ENCODE measurements at places on chromosomes 2 and 18. TPM values are rescaled to one million over a fixed set of nuclear protein-coding genes. Genes with fewer than 3 reads are reported as not detected.

COL5A2 gene
- 0.85 TPM for total RNA-seq

PXDN gene
- total RNA-seq, result not detected

ACMSD gene
- not detected for total RNA-seq

PUM2 gene
- total RNA-seq, result 122 TPM

KANSL3 gene
- 39.4 TPM for total RNA-seq

CHRND gene
- total RNA-seq, result not detected

HOXD1 gene
- total RNA-seq, result not detected

- no peak overlapping the region for H3K27ac ChIP-seq
- H3K36me3 ChIP-seq, result no peaks in the 10 kb centered on the region
- no peaks in the 10 kb centered on the region for H3K27me3 ChIP-seq
Observed at GRCh38 chr2:192700934-192701333, 506.2 kb upstream of the TMEFF2 start.

DNA sequence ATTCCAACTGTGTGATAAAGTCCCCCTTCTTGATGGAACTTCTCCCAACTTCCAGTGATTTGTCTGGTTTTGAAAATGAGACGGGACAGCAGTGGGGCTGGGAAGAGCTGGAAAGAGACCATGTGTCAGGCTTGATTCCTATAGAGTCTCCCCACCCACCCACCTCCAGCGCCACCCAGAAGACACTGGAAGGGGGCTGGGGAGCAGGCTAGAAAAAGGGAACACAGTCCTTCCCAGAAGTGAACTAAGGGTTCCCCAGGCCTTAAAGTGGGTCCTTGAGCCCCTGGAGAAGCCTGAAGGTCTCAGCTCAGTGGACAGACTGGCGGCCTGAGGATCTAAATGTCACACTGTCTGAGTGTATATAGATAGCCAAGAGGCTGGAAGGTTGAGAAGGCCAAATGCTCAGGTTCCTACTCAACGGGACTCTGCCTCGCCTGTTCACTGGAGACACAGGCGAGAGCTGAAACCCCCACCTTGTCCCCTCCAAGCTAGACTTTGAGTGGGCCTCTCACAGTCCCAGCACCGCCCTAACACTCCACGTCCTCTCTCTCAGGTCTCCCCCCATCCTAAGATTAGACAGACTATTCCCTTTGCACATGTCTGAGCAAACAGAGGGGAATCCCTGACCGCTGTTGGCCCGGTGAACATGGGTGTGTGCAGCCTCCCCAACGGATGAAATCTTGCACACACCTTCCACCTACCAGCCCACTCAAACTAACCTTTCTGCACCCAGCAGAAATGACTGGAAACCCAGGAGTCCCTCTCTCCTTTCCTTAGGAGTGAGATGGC is 1.6 kb downstream of the PKDCC start:
- no peak overlapping the region for H3K4me3 ChIP-seq
- no peaks in the 10 kb centered on the region for H3K36me3 ChIP-seq
- H3K27ac ChIP-seq, result no peak overlapping the region
- peaks cover 47% of the 10 kb centered on the region for H3K27me3 ChIP-seq
- peaks cover 10% of the 10 kb centered on the region for H3K4me1 ChIP-seq
- DNase-seq, result no peak

DNA sequence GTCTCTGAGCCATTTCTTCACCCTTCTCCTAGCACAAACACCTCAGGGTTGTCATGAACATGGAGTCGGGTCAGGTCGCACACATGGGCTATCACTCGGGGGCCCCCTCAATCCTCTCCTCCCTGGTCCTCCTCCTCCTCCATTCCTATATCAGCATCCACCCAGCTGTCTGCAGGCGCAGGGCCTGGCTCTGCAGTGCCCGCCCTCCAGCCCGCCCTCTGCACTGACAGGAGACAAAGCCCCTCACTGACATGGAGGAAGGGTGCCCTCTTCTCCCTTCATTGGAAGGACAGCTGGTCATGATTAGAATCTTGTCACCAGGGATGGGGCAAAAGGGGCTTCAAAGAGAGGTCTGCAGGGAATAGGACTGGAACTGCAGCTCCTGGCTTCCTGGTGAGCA is 21.7 kb downstream of the HS1BP3 start:
- H3K27me3 ChIP-seq, result no peaks in the 10 kb centered on the region
- H3K27ac ChIP-seq, result no peak overlapping the region
- H3K4me1 ChIP-seq, result no peaks in the 10 kb centered on the region
- no peak for DNase-seq
- no peak overlapping the region for H3K4me3 ChIP-seq

- no peaks in the 10 kb centered on the region for H3K36me3 ChIP-seq
- DNase-seq, result no peak
- H3K27ac ChIP-seq, result no peak overlapping the region
- H3K27me3 ChIP-seq, result peaks cover 3% of the 10 kb centered on the region
- no peaks in the 10 kb centered on the region for H3K4me1 ChIP-seq
Observed at GRCh38 chr2:37526323-37526722, 145.1 kb downstream of the CDC42EP3 start.

- peaks cover 2% of the 10 kb centered on the region for H3K36me3 ChIP-seq
- peak within 1 kb of the TSS; percentile 62 for H3K4me3 ChIP-seq
- DNase-seq, result peak; percentile 47
- no peak within 1 kb of the TSS for H3K27ac ChIP-seq
Observed at GRCh38 chr2:66434679-66435548, at the start of gene MEIS1. Gene MEIS1 (plus strand): TSS chr2:66435125. CDS start chr2:66435857, 732 bp downstream.

GRCh38 chr2:151379169-151379568 is 21.8 kb downstream of the TNFAIP6 start:
- no peak overlapping the region for H3K27ac ChIP-seq
- no peak overlapping the region for H3K4me3 ChIP-seq
- no peak for DNase-seq
- no peaks in the 10 kb centered on the region for H3K27me3 ChIP-seq

GRCh38 chr2:2020897-2021296 is 276.6 kb upstream of the PXDN start:
- no peak for DNase-seq
- H3K36me3 ChIP-seq, result no peaks in the 10 kb centered on the region
- H3K27ac ChIP-seq, result no peak overlapping the region
- no peaks in the 10 kb centered on the region for H3K4me1 ChIP-seq
- no peak overlapping the region for H3K4me3 ChIP-seq

GRCh38 chr2:122255924-122256323 is 500.5 kb downstream of the TSN start:
- no peak for DNase-seq
- H3K36me3 ChIP-seq, result no peaks in the 10 kb centered on the region
- no peak overlapping the region for H3K4me3 ChIP-seq
- H3K27me3 ChIP-seq, result no peaks in the 10 kb centered on the region

DNA sequence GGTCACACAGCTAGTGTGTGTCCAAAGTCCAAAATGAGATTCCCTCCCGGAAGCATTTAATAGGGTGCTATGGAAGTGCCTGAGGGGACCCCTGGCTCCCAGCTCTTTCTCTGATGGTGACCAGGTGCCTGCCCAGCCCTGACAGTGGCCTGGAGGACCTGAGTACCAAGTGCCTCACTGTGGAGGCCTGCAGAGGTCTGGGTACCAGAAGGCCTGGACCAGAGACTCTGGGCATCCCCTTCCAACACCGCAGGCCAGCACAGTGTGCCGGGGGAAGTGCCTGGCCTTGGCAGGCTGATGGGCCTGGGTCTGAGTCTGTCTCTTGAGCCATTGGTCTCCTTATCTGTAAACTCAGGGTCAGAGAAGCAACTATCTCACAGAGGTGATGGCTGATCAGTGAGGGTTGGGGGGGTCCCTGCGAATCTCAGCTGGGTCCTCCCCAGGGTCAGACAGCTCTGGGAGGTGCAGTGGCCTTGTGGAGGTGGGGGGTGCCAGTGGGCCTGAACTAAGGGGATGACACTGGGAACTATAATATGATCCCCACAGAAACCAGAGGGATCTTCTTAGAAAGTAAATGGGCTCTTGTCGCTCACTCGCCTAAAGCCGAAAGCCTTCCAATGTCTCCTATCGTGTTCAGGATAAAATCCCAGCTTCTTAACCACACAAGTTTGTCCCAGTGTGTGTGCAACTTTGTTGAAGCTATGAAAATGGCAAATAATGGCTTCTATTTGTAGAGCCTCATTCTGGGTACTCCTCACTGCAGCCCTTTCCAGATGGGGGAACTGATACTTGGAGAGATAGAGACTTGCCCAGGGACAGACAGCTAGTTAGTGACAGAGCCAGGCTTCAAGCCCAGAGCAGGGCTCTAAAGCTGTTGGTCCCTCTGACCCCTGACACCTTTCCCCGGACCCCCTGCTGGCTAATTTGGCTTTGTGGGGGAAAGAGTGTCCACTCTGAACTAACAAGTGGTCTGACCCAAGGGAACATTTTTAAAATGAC is 225.1 kb downstream of the TFCP2L1 start:
- no peaks in the 10 kb centered on the region for H3K4me1 ChIP-seq
- H3K27ac ChIP-seq, result no peak overlapping the region
- no peak for DNase-seq
- H3K36me3 ChIP-seq, result no peaks in the 10 kb centered on the region
- no peak overlapping the region for H3K4me3 ChIP-seq
- no peaks in the 10 kb centered on the region for H3K27me3 ChIP-seq

- H3K4me3 ChIP-seq, result peak within 1 kb of the TSS; percentile 82
- no peaks in the 10 kb centered on the region for H3K27me3 ChIP-seq
- H3K27ac ChIP-seq, result peak within 1 kb of the TSS; percentile 91
Observed at GRCh38 chr2:85584354-85584856, at the start of gene VAMP5. Gene VAMP5 (plus strand): TSS chr2:85584431. CDS start chr2:85584491, 60 bp downstream.

GRCh38 chr2:59935005-59935404 is 618.4 kb downstream of the BCL11A start:
- no peak overlapping the region for H3K27ac ChIP-seq
- no peak overlapping the region for H3K4me3 ChIP-seq
- no peaks in the 10 kb centered on the region for H3K36me3 ChIP-seq
- H3K4me1 ChIP-seq, result no peaks in the 10 kb centered on the region
- DNase-seq, result no peak

DNA sequence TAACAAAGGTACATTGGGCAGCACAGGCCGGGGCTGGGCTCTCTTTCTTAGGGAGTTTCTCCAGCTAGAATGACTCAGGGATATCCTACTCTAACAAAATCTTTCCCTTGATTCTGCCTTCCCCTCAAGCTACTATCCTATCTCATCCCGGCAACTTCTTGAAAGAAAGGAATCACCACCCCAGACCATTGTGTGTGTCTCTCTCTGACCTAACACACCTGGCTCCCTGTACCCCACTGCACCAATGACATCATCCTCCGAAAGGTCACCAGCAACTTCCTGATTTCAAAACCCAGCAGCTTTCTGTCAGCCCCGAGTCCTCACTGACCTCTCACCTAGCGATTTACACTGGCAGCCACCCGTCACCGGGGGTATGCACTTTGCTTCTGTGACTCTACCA is 72.1 kb upstream of the MAP4K4 start:
- no peak overlapping the region for H3K27ac ChIP-seq
- H3K36me3 ChIP-seq, result no peaks in the 10 kb centered on the region
- H3K4me3 ChIP-seq, result no peak overlapping the region
- DNase-seq, result no peak
- peaks cover 29% of the 10 kb centered on the region for H3K4me1 ChIP-seq

- H3K4me1 ChIP-seq, result no peaks in the 10 kb centered on the region
- H3K27ac ChIP-seq, result no peak overlapping the region
- H3K36me3 ChIP-seq, result no peaks in the 10 kb centered on the region
- H3K27me3 ChIP-seq, result no peaks in the 10 kb centered on the region
Observed at GRCh38 chr2:206937555-206937954, 1.8 kb upstream of the CPO start.

DNA sequence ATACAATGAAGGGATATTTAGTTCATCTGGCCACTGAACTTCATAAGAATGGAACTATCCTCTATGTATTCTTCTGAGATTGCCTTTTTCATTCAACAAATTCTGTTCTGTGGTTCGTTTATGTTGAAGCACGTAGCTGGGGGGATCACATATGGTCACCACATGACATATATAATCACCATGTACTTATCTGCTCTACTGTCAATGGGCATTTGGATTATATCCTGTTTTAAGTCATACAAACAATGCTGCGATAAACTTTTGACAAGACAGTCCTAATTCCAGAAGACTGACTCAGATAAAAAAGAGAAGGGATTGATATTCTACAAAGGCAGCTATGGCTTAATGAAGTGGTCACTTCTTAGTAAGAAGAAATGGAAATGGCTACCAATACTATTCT is 116.0 kb upstream of the CCDC195 start:
- no peak overlapping the region for H3K4me3 ChIP-seq
- H3K27me3 ChIP-seq, result no peaks in the 10 kb centered on the region

DNA sequence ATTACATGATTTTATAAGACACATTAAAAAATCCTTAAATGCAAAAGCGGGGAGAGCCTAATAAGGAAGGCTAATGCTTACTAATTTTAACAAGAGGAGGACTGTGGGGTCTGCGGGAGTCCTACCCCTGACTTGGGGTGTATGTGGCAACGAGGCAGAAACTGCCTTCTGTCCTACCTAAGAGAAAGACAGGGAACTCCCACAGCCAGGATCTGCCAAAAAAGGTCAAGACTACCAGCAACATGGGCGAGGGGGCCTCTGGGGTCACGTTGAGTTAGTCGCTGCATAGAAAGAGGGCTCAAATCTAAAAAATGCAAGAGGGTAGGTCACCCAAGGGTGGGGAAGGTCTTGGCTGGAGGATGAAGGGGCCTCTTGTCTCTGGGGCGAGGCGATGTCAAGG is 529 bp upstream of the AMER3 start:
- peaks cover 7% of the 10 kb centered on the region for H3K4me1 ChIP-seq
- no peak overlapping the region for H3K27ac ChIP-seq
- H3K36me3 ChIP-seq, result no peaks in the 10 kb centered on the region
- H3K4me3 ChIP-seq, result no peak overlapping the region

GRCh38 chr2:46872902-46873603 is 42.6 kb downstream of the MCFD2 start:
- no peak overlapping the region for H3K4me3 ChIP-seq
- no peak for DNase-seq
- H3K4me1 ChIP-seq, result no peaks in the 10 kb centered on the region
- H3K27ac ChIP-seq, result no peak overlapping the region
- H3K27me3 ChIP-seq, result peaks cover 17% of the 10 kb centered on the region

DNA sequence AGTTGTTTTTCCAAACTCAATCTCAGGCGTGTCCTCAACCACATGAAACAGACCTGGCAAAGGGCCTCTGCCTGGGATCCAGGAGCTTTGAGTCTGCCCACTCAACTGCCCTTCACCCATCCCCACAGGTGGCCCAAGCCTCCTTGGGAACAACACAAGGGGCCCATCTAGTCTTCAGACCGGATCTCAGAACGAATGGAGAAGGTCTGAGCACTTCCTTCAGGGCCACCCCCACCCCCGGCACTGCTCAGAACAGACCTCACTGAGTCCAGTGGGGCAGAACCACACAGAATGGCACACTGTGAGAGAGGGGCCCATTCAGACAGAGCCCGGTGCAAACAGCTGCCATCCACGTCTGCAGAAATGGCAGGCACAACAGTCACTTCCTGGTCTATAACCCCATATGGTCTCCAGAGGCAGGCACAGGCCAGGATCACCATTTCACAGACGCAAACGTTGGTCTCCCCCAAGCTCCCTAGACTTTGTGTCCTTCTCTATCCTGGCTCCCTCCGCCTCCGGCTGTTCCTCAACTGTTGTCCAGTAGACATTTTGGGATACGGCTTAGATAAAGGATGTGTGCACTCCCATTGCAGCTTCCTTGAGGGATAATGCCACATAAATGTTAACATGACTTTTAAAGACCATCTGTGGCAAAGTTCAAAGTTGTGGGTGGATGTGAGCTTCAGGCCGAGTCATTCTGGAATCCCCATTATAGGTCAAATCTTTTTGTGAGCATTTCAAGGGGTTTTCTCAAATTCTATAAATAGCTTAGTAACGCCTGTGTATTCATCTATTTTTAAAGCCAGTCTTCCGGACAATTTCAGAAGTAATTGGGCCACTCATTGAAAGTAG is 149.7 kb downstream of the SMAD7 start:
- peaks cover 51% of the 10 kb centered on the region for H3K4me1 ChIP-seq
- H3K27me3 ChIP-seq, result no peaks in the 10 kb centered on the region
- DNase-seq, result peak; percentile 40
- H3K4me3 ChIP-seq, result no peak overlapping the region

- DNase-seq, result no peak
- peaks cover 8% of the 10 kb centered on the region for H3K4me1 ChIP-seq
- no peak overlapping the region for H3K27ac ChIP-seq
- H3K36me3 ChIP-seq, result no peaks in the 10 kb centered on the region
- peaks cover 3% of the 10 kb centered on the region for H3K27me3 ChIP-seq
Observed at GRCh38 chr18:44882163-44882868, 201.6 kb downstream of the SETBP1 start.
